ENCODE measurements at places on chromosomes 3 and 15.

GRCh38 chr15:91710080-91710698 lies 143.3 kb upstream of the SLCO3A1 start:
- DNase-seq: no peak

- DNase-seq: no peak
Observed at GRCh38 chr15:90343302-90343790, 8.7 kb upstream of the ZNF774 start.

DNA sequence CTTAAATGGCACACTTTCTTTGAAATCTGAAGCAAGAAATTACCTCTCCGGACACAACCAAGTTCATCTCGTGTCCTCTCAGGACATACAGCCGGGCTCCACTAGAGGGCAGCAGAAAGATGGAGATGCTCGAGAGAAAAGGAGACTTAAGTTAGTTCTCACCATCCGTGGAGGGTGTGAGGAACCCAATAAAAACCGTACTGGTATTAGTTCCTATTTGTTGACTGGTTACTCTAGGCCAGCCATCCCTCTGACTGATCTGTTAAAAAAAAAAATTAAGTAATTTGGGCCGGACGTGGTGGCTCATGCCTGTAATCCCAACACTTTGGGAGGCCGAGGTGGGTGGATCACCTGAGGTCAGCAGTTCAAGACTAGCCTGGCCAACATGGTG lies 7.9 kb upstream of the CYP11A1 start:
- peak; percentile 89 for DNase-seq

- DNase-seq: peak; percentile 70
Observed at GRCh38 chr3:58117561-58118181, 93.1 kb downstream of the DNASE1L3 start.

DNA sequence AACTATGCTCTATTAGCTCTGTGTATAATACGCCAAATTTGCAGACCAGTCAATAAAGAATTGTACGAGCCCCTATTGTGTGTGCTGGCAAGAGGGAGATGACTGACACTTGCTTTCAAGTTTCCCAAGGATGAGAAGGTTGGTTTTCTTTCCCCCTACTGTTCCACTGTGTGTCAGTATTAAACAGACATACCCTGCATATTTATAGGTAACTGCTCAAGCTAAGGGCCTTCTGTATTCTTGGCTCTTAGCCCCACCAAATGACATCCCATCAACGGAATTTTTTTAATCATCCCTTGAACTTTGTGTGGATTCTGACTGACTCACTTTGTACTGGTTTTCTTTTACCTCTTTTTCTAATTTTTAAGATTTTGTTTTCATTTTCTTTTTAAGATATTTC lies 60.6 kb upstream of the GYG1 start:
- DNase-seq: no peak

DNA sequence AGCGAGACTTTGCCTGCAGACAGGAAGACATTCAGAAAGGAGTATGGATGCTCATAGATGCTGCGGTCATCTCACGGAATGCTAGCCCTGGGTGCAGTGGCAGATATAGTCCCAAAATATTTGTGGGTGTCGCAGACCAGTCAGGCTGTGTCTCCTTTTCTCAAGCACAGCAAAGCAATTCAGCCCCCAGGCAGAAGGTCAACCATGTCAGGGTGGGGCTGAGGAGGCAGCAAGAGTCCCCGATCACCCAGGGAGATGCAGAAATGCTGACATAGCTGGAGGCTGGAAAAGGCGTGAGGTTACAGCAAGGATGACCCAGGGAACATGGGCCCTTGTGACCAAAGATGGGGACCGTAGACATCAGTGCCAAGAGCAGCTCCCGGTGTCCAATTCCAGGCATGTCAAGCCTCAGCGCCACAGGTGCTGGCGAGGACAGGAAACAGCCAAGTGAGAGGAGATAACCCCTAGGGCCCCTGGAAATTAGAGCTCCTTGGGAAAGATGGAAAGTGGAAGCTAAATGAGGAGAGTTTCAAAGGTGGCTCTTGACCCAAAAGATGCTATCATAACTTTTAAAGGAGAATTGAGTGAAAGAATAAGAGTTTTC lies 81.2 kb upstream of the ABHD17C start:
- no peak for DNase-seq

DNA sequence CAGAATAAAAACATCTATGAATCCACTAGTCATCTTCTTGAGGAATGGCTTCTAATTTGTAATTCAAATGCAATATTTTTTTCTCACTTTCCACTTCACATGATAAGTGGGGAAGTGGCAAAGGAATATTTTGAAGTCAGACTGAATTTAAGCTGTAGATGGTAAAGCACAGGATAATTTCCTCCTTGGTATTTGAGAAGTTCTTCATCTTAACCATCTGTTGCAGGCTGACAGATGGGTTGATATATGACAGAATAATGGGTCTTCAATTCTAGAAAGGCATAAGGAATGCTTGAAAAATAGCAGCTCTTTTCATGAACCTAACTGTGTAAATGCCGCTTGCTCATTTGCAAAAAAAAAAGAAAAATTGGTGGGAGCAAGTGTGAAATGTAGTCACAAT lies 66.5 kb upstream of the SNTN start:
- no peak for DNase-seq

- DNase-seq: no peak
Observed at GRCh38 chr15:93417631-93418030, 328.6 kb upstream of the RGMA start.

DNA sequence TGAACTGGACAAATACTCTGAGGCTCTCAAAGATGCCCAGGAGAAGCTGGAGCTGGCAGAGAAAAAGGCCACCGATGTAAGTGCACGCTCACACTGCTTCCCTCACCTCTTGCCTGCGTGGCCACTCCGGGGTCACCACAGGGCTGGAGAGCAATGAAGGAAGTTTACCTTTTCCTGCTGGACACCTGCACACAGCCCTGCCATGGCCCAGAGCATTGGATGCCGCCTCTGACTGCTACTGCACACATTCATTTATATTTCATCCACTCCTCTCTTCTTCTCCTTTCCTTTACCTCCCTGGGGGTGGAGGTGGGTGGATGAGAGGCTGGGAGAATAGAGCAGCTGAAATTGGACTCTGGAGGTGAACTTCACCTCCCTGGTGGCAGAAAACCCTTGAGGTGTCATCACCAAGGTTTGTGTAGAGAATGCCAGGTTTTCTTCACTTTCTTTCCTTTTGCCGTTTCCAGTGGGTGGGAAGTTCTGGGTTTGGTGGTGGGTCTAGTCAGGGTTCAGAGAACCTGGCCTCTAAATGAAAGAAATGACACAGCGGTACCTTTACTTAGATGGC lies 1.6 kb downstream of the TPM1 start:
- DNase-seq: no peak

DNA sequence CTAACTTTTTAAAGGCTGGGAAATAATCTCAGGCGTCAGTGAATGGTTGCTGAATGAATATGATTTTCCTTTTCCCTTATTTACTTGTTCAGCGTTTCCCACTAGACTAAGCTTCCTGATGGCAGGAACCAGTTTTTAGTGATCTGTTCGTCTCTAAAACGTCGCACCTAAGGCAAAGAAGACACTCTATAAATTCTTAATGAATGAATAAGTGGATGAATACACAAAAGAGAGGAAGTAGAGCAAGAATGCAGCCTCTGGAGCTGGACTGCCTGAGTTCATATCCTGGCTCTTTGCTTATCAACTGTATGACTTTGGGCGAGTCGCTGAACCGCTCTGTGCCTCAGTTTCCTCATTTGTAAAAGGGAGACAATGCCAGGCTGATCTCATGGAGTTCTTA lies 38.7 kb downstream of the WNT7A start:
- no peak for DNase-seq

DNA sequence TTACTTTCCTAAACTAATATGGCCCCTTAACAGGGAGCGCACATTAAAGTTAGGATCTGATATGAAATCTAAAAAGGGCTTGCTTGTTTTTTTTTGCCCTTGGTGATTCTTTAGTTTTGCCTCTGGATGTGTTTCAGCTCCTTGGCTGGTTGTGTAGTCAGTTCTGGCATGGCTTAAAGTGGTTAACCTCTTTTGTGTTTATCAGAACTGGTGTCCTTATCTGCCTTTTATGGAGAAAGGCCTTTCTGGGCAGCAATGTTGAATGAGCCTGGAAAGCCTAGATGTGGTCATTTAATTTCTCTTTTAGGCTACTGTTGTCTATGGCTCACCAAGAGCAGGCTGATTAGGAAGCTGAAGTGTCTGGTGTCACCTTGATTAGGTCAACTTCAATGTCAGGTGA lies 254.5 kb upstream of the ROPN1 start:
- no peak for DNase-seq

- DNase-seq: no peak
Observed at GRCh38 chr15:100559330-100559729, 30.6 kb upstream of the CERS3 start.

DNA sequence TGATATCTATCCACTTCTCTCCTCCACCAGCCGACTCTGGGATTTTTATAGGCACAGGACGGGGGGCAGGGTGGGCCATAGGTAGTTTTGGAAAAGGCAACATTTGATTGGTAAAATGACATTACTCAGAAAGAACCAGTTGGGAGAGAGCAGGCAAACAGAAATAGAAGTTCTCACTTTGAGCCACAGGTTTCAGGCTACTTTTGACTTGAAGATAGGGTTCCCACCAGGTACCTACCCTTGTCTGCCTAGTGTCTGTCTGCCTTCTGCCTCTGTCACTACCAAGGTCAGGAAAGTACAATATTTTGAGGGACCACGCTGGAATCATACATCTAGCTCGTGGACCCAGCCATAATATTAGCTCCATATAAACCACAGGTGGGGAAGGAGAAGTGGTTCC lies 412.9 kb upstream of the GRM7 start:
- no peak for DNase-seq

DNA sequence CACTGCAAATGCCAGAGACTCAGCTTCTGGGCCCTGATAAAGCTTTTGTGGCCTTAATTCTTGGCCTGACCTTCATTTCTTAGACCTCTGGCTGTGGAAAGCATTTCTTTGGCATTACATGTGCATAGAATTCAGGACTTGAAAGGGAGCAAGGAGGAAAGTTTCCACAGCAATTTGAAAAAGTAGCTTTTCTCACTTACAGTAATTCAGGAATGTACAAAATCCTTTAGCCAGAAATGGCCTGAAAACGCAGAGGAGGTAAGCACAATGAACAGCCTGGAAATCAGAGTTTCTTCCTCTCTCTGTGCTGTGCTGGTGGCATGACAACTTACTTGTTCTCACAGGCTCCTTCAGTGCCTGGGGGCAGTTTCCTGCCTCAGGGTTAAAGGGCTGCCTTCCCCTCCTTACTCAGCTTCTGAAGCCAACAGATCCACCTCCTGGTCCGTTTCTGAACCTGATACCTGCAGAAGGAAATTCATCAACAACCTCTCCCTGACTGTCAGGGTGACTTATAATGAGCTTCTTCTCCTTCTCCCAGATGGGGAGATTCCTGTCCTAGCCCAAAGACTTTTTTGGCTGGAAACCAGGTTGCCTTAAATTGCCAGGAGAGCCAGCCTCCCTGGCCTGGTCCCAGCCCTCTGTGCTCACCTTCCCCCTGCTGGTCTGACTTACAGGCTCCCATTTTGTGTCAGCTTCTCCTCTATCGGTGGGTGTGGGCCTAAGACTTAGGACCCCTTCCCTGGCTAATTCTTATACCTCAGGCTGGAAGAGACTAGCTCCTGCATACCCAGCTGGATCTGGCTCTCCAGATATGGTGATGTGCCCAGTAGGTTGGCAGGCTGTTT lies 102.3 kb downstream of the MYRIP start:
- DNase-seq: peak; percentile 29

- DNase-seq: no peak
Observed at GRCh38 chr3:31483776-31484175, 48.9 kb upstream of the STT3B start.

DNA sequence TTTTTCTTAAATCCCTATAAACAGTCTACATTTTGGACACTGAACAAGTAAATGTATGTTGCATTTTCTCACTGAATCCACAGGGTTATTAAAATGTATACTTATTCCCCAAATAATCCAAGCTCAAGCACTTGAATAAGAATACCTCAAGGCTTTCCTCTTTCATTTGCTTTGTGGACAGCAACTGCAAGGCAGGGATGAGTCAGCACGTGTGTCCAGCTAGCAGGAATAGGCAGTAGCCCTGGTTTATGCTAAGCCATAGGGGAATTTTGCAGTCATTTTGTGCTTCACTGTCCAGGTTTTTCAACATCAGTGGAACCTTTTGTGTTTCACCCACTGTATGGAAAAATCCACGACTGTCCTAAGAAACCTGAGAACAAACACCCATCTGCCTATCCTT lies 96.7 kb upstream of the KCNMB2 start:
- no peak for DNase-seq

DNA sequence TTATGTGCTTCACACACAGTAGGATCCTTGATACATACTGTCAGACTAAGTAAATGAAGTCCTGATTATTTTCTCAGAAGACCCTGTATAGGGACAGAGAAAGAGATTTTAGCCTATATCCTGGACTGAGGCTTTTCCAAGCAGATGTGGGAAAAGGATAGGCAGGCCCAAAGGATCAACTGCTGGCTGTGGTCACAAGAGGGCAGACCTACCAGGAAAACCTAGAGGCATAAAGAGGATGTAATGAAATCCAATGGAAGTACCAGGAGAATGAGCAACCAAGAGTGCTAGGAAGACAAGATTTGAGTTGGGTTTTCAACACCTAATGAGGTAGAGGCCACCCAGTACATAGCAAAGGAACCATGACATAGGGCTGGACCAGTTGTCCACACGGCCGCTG lies 23.1 kb downstream of the DCLK3 start:
- DNase-seq: peak; percentile 20

GRCh38 chr15:91018158-91018557 lies 4.2 kb downstream of the VPS33B start:
- DNase-seq: no peak

DNA sequence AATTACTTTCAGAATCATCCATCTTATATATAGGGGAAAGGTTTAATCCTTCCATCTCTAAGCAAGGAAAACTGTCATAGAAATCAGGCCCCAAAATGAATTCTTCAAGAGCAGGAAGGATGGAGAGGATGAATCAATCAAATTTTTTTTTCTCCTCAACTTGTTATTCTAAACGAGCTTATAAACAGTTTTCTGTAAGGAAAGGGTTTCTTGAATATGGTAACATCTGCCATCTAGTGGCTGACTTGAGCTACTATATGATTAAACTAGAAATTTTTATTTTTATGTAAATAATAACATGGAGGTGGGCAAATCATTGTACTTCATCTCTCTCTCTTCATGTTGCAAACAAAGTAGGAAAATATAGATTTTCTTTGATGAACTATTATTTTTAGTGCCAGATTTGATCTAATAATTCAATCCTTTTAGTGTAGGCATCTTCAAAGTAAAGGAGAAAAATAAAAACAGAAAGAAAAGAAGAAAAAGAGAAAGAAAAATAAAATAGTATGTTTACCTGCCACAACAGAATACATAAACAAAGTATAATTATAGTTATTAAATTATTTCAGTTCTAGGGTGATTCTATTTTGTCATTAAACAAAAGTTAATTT lies 146.6 kb downstream of the SERPINI1 start:
- peak; percentile 78 for DNase-seq

Measured in stomach (tissue), 19 donors.